Activated CD8-positive, alpha-beta T cell treated with anti-CD3 and anti-CD28 coated beads, Interleukin-2, amount 10 ng/mL, durations not matched to agents 7 days and 5 days (primary cell): ENCODE measurements at places on chromosomes 3 and 15. TPM values are rescaled to one million over a fixed set of nuclear protein-coding genes. Genes with fewer than 3 reads are reported as not detected.
A peak's percentile ranks its signal among the peaks of the same experiment; 100 is the strongest.

GRCh38 chr15:93414576-93415231 lies 325.7 kb upstream of the RGMA start:
- H3K4me1 ChIP-seq: no peaks in the 10 kb centered on the region
- H3K4me3 ChIP-seq: no peak overlapping the region
- no peak for DNase-seq
- H3K27ac ChIP-seq: no peak overlapping the region
- H3K36me3 ChIP-seq: no peaks in the 10 kb centered on the region
- no peaks in the 10 kb centered on the region for H3K27me3 ChIP-seq

DNA sequence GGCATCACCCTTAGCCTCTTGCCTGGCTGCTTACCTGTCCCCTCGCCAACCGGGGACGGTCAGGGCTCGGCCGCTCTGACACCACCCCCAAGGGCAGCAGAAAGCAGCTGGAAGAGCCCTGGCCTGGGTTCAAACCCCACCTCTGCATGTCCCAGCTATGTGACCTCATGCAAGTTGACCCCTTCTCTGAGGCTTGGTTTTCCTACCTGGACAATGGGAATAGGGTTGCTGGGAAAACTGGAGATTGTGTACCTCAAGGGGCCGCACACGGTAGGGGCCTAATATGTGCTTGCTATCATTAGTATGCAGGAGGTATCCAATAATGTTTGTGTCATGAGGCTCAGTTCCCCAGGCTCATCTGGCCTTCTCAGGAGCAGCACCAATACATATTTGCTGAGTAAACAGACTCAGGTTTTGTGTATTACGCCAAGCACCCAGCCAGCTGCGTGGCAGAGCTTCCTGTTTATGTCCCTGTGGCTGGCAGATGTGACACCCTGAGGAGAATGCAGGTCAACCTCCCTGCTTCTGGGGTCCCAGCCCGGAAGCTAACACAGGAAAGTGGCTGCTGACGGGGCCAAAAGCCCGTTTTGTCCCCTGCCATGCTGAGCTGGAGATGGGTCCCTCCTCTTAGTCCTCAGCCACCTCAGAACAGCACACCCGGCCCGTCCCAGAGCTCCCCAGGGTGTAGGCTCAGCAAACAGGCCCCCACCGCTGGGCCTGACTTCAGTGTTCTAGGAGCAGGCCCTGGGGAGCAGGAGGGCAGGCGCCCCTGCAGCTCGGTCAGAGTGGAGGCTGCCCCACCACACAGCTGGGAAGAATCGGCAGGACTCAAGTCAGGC lies 29.7 kb downstream of the PLXND1 start:
- peaks cover 25% of the 10 kb centered on the region for H3K4me1 ChIP-seq
- H3K4me3 ChIP-seq: no peak overlapping the region
- DNase-seq: peak; percentile 71
- H3K27me3 ChIP-seq: no peaks in the 10 kb centered on the region
- peak overlapping the region; percentile 80 for H3K27ac ChIP-seq

DNA sequence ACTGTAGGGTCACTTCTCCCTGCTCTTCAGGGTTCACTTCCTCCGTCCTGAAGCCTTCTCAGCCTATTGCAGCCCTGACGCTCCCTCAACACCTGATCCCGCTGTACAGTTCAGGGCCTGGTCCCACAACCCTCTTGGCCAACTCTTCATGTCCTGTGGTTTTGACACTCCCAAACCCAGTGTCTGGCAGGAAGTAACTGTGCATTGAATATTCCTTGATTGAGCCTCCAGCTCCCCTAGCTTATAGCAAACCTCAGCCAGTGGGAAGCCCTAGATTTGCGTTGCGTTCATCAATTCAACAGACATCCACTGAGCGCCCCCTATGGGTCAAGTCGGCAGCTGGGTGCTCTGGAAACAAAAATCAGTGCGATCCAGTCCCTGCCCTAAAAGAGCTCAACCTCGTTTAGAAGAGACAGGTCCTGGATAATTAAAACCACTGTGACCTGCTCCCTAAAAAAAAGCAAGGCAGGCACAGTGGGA lies 13.5 kb downstream of the UBAP1L start:
- peaks cover 20% of the 10 kb centered on the region for H3K36me3 ChIP-seq
- peak; percentile 64 for DNase-seq
- no peak overlapping the region for H3K4me3 ChIP-seq
- H3K27ac ChIP-seq: peak overlapping the region; percentile 14
- no peaks in the 10 kb centered on the region for H3K27me3 ChIP-seq

GRCh38 chr3:78804251-78805037 lies 963.4 kb downstream of the ROBO1 start:
- H3K27me3 ChIP-seq: no peaks in the 10 kb centered on the region
- DNase-seq: no peak
- no peaks in the 10 kb centered on the region for H3K36me3 ChIP-seq
- H3K27ac ChIP-seq: no peak overlapping the region

The NUP210 gene
- total RNA-seq: 202 TPM
